CD4-positive, alpha-beta T cell treated with Interleukin-17A for 1 hour (primary cell): ENCODE measurements at places on chromosomes 5 and 9.

- no peak for DNase-seq
Observed at GRCh38 chr9:93965830-93966577, 10.8 kb upstream of the BARX1 start.

- DNase-seq: no peak
Observed at GRCh38 chr9:68653141-68653595, 51.9 kb upstream of the PIP5K1B start.

DNA sequence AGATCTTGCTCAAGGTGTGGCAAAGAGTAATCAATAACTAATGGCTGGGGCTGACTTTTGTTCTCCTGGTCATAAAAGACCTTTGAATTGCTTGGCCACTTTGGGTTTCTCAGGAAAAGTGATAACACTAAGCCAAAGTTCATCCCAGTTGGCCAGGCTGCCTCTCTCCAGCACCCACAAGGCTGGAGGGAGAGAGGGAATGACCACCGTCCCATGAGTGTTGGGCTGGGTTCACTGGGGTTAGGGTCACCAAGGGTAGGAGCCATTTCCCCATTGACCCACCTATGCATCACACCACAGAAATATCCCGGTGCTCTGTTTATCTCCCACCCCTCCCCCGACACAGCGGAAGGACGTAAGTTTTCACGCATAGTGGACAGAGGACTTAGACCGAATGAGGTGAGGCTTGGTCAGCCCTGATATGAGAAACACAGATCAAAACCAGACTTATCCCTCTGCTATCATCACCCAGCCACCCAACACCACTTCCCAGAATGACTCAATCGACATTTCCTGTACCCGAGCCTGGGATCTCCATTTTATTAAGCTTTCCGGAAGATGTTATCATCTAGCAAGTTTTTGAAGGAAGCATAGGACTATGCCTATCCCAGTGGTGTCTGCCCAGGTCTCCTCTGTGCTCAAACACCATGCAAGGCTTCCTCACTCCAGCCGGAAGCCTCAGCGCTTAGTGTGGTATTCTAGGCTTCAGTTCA lies 27.0 kb upstream of the PPARGC1B start:
- no peak for DNase-seq

GRCh38 chr5:107670932-107671741 lies at the start of gene EFNA5:
Gene EFNA5, minus strand, starts transcription at chr5:107670937.
- DNase-seq: peak; percentile 19

DNA sequence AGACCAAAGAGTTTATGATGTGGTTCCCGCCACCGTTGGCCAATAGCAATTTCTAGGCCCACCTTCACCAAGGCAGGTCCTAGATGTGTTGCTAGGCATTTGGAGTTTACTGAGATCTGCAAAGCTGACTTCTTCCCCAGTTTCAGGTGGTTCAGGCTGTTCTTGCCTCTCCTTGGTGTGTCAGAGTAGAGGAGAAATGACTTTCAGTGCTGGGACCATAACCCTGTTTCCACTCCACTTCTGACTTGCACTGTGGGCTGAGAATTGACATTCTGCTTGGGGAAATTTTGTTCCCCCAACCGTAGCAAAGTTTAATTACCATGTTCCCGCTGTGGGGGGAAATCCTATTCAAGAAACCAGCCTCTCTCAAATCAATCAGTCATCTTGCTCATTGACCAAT lies 128.0 kb upstream of the GABRP start:
- DNase-seq: no peak

GRCh38 chr9:3962971-3963642 lies 336.8 kb downstream of the GLIS3 start:
- DNase-seq: no peak

DNA sequence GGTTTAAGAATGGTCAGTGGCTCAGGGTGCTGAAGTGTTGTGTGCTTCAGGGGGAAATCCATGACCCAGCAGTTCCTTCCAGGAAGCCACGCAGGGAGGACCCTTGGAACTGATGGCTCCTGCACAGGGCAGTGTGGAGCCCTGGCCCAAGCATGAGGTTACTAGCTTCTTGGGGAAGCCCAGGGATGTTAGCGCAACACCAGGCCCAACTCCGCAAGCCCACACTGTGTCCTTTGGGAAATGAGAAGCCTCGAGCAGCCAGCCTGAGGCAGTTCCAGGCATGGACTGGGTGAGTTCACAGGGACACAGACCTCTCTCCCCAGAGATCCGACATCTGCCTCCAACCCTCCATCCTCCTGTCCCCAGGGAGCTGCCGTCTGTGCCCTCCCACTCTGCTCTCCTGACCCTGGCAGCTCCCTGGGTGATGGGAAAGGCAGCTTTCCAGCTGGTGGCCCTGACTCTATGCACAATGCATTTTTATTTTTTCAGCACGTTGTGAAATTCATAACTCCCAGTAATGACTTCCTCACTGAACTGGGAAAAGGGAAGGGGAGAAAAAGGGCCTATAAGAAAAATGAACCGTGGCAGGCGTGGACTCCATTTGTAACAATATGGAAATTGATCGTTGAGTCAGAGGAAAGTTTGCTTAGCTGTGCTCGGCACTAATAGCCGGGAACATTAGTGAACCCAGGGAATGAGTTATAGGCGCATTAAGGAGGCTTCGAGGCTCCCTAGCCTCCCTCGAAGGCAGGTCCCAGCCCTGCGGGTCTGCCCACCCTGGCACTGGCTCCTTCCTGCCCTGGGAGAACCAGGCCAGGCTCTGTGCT lies 34.1 kb downstream of the LMX1B start:
- no peak for DNase-seq

GRCh38 chr5:149771216-149771980 lies 41.3 kb downstream of the PPARGC1B start:
- DNase-seq: no peak

- no peak for DNase-seq
Observed at GRCh38 chr9:18588002-18588401, 114.0 kb downstream of the ADAMTSL1 start.

- DNase-seq: no peak
Observed at GRCh38 chr5:9582406-9582805, 36.5 kb upstream of the SEMA5A start.

DNA sequence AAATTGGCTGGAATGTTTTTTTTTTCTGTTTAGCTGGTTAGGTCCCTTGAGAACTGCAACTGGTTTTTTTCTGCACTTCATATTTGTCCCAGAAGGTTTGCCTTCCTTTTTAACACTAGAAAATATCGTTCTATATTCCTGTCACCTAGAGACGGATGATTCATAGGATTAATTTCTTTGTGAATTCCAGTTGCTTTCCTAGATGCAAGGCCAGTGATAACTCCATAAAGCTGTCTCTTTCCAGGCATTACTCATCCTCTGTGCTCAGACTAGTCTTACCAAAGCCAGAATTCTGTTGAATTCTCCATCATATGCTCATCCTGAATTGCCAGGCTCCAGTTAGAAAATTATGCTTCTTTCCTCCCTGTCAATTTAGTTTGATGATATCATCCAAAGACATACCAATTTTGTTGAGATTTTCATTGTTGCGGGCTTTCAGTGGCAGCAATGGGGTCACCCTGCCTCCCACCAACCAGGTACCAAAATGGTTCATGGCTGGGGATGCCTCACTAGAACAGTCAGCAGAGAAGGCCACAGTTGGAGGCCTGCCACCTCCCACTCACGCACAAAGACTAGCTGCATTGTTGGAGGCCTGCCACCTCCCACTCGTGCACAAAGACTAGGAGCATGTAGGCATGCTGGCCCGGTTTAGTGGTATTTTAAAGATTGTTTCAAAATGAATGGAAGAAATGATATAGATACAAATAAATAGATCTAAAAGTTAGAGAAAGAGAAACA lies 8.5 kb downstream of the BAAT start:
- DNase-seq: no peak

DNA sequence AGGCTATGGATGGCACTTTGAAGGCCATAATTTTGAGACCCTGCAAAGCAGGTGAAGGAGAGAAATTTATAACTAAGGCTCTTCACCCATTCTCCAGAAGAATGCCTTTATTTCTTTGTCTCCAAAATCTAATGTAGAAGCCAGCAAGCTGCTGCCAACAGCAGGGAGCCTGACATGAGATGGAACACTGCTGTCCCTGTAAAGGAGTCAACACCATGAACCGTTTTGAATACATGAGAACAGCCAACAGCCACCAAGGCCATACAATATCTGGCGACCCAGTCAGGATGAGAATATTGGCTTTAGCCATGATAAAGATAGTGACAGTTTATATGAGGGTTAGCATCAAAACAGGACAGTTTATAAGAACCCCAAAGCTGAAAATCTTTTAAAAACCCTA lies 121.2 kb upstream of the LIFR start:
- no peak for DNase-seq

DNA sequence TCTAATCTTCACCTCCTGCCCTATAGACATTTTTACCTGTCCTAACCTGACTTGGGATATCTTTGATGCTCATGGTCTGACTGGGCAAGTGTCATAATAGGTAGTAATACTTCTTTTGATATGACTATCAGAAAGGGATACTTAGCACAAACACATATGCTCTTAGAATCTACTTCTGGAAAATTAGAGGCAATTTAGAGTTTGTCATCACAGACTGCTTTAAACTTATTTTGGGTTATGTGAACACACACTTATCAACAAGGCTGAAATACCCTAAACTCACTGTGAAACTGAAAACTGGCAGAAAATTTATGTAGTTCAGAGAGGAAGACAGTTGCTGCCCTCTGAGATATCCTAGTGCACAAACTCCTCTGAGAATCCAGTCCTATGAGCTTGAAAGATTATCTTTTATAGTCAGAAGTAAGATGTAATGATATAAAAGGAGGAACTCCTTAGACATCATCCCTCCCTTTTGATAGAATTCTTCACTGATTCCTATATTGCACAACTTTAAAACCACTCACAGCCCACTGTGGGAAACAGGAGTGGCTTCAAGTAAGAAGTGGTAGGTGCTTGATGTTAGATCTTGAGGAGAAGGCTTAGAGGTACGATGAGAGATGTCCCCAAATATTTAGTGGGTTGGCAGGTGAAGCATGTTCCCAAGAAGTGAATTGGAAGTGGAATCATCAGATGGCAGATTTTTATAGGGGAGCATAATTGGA lies 273.3 kb downstream of the MAN2A1 start:
- no peak for DNase-seq

- peak; percentile 10 for DNase-seq
Observed at GRCh38 chr9:4375424-4376200, 75.7 kb upstream of the GLIS3 start.

- DNase-seq: no peak
Observed at GRCh38 chr5:135320718-135321484, 78.1 kb downstream of the MACROH2A1 start.

GRCh38 chr9:135544981-135545635 lies 818 bp upstream of the OBP2A start:
- DNase-seq: no peak

- DNase-seq: no peak
Observed at GRCh38 chr5:620586-621180, 8.5 kb downstream of the CEP72 start.
